ENCODE measurements at places on chromosomes 6 and 20.

DNA sequence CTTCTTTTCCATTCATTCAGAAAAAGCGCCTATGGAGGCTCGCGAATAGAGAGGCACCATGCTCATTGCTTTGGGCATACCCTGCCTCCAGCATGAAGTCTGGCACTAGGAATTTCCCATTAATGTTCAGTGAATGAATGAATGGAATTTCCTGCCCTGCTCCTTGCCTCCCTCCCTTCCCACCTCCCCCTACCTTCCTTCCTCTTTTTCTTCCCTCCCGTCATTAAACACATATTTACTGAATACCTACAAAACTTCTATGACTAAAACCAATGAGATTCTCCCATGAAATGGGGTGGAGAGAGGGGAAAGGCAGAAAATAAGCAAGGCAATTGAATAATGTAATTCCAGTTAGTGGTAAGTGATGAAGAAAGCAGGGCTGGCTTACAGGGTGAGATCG lies 213.8 kb upstream of the AGPAT4 start:
- no peaks in the 10 kb centered on the region for H3K27me3 ChIP-seq
- no peak overlapping the region for H3K4me3 ChIP-seq
- no peaks in the 10 kb centered on the region for H3K36me3 ChIP-seq
- DNase-seq: no peak

- no peaks in the 10 kb centered on the region for H3K36me3 ChIP-seq
- no peak overlapping the region for H3K27ac ChIP-seq
- no peak for DNase-seq
- H3K4me3 ChIP-seq: no peak overlapping the region
Observed at GRCh38 chr6:162177746-162178145, 549.8 kb downstream of the PRKN start.

DNA sequence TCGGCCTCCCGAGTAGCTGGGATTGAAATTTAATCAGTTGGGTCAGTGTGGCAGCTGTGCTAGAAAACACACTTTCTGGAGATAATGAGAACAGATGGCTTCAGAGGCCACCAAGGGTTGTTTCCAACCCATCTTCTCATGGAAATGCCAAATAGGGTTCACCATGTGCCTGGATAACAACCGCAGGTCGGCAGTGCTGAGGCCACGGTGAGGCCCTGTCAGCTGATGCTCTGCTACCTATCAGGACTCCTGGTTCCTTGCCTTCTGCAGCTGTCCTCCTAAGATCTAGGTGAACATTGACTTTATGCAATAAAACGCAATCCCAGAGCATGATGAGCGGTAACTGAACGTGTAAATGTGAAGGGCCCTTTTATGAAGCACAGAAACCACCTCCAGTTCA lies 139.3 kb upstream of the SNX9 start:
- DNase-seq: no peak
- H3K27me3 ChIP-seq: peaks cover 3% of the 10 kb centered on the region
- H3K4me1 ChIP-seq: no peaks in the 10 kb centered on the region
- no peak overlapping the region for H3K27ac ChIP-seq

GRCh38 chr20:7579888-7580287 lies 360.4 kb downstream of the HAO1 start:
- H3K27ac ChIP-seq: no peak overlapping the region
- H3K4me1 ChIP-seq: no peaks in the 10 kb centered on the region
- H3K27me3 ChIP-seq: no peaks in the 10 kb centered on the region
- H3K36me3 ChIP-seq: no peaks in the 10 kb centered on the region

DNA sequence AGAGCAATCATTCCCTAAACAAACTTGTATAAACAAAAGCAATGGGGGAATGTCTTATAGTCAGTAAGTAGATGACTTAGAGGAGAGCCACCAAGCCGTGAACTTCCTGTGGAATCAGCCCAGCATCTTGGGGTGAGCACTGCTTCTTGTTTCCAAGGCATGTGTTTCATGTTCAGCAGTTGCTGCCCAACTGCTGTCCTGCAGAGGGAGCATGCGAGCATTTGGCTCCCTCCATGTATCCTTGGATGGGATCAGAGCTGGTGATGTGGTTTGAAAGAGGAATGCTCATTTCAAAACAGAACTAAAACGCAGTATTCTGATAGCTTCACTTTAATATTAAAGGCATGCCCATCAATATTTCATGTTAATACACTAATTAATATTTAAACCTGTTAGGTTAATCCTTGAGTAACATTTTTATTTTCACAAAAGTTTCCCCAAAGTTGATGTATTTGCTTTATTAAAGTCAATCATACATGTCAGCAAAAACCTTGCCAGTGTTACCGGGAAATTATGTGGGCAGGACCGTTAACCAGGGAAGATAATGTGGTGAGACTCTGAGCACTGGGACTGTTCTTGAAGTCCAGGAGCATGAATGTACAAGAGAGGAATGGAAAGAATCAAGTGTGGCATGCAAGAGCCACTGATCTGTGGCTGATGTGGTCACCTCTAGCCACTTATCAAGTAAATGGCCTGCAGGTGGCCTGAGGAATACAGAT lies 172.1 kb upstream of the GGTLC1 start:
- no peaks in the 10 kb centered on the region for H3K36me3 ChIP-seq
- no peak overlapping the region for H3K27ac ChIP-seq
- no peaks in the 10 kb centered on the region for H3K27me3 ChIP-seq
- H3K4me3 ChIP-seq: no peak overlapping the region

DNA sequence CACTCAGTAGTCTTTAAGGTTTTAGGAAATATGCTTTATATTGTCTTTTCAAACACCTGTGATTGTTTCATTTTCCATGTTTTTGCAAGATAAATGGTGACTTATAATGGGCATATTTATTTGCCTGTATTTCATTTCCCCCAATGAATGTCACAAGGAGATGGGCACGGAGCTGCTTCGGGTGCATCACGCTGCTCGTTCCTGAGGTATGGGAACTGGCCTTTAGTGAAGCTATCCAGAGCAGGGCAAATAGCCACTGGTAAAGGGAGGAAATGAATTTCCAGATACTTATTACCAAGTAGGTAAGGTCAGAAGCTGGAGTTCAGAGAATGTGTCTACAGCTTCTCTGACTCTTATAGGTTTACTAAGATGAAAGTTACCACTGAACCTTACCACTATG lies 3.7 kb downstream of the POU3F2 start:
- H3K27ac ChIP-seq: no peak overlapping the region
- peaks cover 16% of the 10 kb centered on the region for H3K4me1 ChIP-seq
- DNase-seq: no peak
- H3K27me3 ChIP-seq: peaks cover 81% of the 10 kb centered on the region
- peaks cover 3% of the 10 kb centered on the region for H3K36me3 ChIP-seq

- H3K36me3 ChIP-seq: no peaks in the 10 kb centered on the region
- DNase-seq: no peak
- H3K27ac ChIP-seq: no peak overlapping the region
- H3K4me1 ChIP-seq: no peaks in the 10 kb centered on the region
Observed at GRCh38 chr20:57792386-57793080, 82.7 kb upstream of the PMEPA1 start.

GRCh38 chr6:137697267-137697938 lies 169.7 kb upstream of the TNFAIP3 start:
- H3K27ac ChIP-seq: no peak overlapping the region
- DNase-seq: no peak
- H3K27me3 ChIP-seq: no peaks in the 10 kb centered on the region
- peaks cover 62% of the 10 kb centered on the region for H3K4me1 ChIP-seq
- H3K4me3 ChIP-seq: no peak overlapping the region

DNA sequence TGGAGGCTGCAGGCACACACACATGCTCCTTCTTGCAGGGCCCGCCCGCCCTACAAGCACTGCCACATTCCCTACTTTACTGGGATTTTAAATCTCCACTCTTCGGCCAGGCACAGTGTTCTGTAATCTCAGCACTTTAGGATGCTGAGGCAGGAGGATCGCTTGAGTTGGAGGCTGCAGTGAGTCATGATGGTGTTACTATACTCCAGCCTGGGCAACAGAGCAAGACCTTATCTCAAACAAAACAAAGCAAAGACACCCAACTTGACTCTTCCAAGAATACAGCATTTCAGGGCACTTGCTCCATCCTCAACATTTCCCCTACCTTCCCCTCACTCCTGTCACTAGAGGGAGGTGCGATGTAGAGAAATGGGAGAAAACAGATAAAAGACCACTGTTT lies 194.0 kb downstream of the MYLK4 start:
- no peak overlapping the region for H3K4me3 ChIP-seq
- peaks cover 73% of the 10 kb centered on the region for H3K27me3 ChIP-seq
- H3K27ac ChIP-seq: no peak overlapping the region
- no peaks in the 10 kb centered on the region for H3K36me3 ChIP-seq
- no peaks in the 10 kb centered on the region for H3K4me1 ChIP-seq
- no peak for DNase-seq

GRCh38 chr6:3568396-3569082 lies 111.7 kb upstream of the SLC22A23 start:
- H3K27ac ChIP-seq: no peak overlapping the region

DNA sequence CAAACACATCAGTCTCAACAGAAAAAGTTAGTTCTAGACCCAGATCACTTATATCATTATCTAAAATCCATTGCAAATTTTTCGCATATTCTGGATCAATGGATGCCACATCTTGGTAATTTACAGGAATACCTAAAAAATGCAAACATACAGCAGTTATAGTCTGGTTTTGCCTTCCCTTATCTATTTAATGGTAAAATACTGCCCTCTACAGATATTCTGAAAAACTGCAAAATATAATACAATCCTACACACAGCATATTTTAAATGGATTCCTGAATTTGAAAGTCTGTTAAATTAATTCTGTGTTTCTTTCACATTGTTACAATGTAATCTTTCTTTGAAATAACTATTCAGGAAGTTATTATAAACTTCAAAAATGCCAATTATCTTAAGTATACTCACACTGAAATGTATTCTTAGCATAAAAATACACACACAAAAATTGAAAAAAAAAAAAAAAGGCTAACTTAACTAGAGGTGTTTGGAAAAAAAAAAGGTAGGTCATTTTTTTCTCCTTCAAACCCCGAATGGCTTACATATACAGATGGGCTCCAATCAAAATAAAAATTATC lies 88.4 kb downstream of the HACE1 start:
- no peaks in the 10 kb centered on the region for H3K27me3 ChIP-seq
- no peak overlapping the region for H3K4me3 ChIP-seq
- no peak overlapping the region for H3K27ac ChIP-seq
- peaks cover 5% of the 10 kb centered on the region for H3K4me1 ChIP-seq
- DNase-seq: no peak

DNA sequence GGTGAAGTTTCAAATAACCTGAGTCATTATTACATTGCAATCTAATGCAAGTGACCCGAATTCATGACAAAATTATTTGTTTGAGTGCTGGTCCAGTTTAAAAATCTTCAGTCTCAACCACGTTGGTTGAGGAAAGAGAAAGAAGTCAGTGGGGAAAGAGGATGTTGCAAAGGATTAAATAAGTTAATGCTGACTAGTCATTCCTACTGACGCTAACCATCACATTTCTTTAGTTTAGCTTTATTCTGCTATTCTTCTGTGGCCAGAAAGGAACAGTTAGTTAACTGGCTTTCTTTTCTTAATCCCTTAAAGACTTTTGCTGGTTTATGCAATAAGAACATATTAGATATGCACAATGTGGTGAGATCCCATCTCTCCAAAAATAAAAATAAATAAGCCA lies 143.8 kb upstream of the FAM83B start:
- no peak overlapping the region for H3K4me3 ChIP-seq
- no peaks in the 10 kb centered on the region for H3K27me3 ChIP-seq
- no peak overlapping the region for H3K27ac ChIP-seq
- H3K36me3 ChIP-seq: no peaks in the 10 kb centered on the region
- no peaks in the 10 kb centered on the region for H3K4me1 ChIP-seq

DNA sequence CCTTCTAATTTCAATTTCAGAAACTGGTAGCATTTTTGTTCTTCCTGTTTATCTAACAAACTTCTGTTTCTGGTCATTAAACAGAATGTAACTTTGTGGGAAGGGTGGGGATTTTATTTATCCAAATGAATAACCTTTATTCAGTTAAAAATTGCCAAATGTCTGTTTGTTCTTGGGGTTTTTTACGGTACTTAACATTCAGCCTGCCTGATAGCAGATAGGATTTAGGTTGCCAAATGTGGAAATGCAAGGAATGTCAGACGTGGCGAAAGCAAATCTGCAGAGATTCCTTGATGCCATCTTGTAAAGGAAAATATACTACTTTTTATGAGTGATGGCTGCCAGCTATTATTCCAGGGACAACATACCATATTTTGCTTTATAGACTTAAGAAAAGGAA lies 95.7 kb downstream of the LYRM2 start:
- DNase-seq: no peak
- H3K4me1 ChIP-seq: no peaks in the 10 kb centered on the region
- H3K4me3 ChIP-seq: no peak overlapping the region
- H3K27ac ChIP-seq: no peak overlapping the region
- H3K36me3 ChIP-seq: no peaks in the 10 kb centered on the region
- H3K27me3 ChIP-seq: peaks cover 13% of the 10 kb centered on the region

DNA sequence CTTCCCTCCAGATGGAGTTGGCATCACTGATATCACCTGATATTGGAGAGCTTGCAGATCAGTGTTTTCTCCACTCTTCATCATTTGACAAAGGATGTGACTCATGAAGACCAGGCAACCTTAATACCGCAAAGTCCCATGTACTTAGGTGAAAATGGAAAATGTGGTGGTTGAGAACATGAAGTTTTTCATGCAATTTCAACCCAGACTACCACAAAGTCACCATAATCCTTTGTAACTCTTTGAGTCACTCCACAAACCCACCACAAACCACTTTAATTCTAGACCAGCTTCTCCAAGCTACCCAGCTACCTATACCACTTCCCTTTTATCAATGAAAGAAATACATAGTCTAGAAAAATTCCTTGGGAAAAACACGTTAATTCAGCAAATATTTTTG lies 7.1 kb downstream of the NHLRC1 start:
- peak overlapping the region; percentile 7 for H3K4me3 ChIP-seq
- H3K27me3 ChIP-seq: peaks cover 64% of the 10 kb centered on the region
- H3K36me3 ChIP-seq: no peaks in the 10 kb centered on the region
- H3K4me1 ChIP-seq: peaks cover 11% of the 10 kb centered on the region
- H3K27ac ChIP-seq: peak overlapping the region; percentile 33

GRCh38 chr6:132330759-132331158 lies 70.5 kb downstream of the MOXD1 start:
- H3K4me3 ChIP-seq: no peak overlapping the region
- H3K27ac ChIP-seq: no peak overlapping the region
- DNase-seq: no peak
- H3K36me3 ChIP-seq: no peaks in the 10 kb centered on the region
- H3K27me3 ChIP-seq: peaks cover 12% of the 10 kb centered on the region
- H3K4me1 ChIP-seq: no peaks in the 10 kb centered on the region

DNA sequence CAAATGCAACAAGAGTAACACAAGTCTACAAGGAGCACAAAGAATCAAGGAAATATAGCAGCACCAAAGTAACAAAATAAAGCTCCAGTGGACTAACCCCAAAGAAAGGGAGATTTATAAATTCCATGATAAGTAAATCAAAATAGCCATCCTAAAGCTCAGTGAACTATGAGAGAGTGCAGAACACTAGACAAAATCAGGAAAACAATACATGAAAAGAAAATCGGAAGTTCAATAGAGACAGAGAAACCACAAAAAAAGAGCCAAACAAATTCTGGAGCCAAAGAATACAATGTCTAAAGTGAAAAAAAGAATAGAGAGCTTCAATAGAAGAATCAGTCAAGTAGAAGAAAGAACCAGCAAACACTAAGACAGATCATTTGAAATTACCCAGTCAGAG lies 247.3 kb upstream of the TENT5A start:
- DNase-seq: no peak
- H3K36me3 ChIP-seq: no peaks in the 10 kb centered on the region
- no peak overlapping the region for H3K4me3 ChIP-seq
- peaks cover 14% of the 10 kb centered on the region for H3K4me1 ChIP-seq
- H3K27me3 ChIP-seq: peaks cover 2% of the 10 kb centered on the region

- DNase-seq: no peak
- no peak overlapping the region for H3K4me3 ChIP-seq
- no peaks in the 10 kb centered on the region for H3K4me1 ChIP-seq
- no peak overlapping the region for H3K27ac ChIP-seq
Observed at GRCh38 chr6:75892384-75892783, 143.3 kb downstream of the MYO6 start.

All from activated T-helper 1 cell treated with anti-CD3 and anti-CD28 coated beads, Interleukin-12 subunit alpha, Interleukin-12 subunit beta, Interleukin-2, Interleukin-4 antibody, amounts not matched to agents 30 ng/mL and 10 ng/mL and 1 ng/mL, durations not matched to agents 14 hours and 24 hours and 36 hours (primary cell).